Right renal pelvis (tissue), 4 donors: ENCODE measurements at places on chromosomes 13 and 19.
A peak's percentile ranks its signal among the peaks of the same experiment; 100 is the strongest.

DNA sequence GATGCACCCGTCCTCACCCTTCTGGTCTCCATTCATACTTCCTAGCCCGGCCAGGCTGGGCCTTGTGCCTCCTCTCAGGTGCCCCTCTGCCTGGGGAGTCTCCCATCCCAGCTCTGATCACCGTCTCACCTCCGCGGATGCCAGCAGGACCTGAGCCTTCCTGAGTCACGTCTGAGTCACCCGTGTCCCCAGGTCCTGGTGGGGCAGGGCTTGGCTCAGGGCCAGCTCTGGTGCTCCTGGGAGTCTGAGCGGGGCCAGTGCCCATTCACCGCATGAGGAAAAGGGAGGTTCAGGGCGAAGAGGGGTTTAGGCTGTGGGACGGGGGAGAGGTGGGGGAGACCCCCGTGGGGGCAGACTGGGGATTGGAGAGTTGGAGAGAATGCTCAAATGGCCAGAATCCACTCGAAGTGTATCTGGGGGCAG, 593 bp downstream of the ATP8B3 start:
- DNase-seq = no peak

DNA sequence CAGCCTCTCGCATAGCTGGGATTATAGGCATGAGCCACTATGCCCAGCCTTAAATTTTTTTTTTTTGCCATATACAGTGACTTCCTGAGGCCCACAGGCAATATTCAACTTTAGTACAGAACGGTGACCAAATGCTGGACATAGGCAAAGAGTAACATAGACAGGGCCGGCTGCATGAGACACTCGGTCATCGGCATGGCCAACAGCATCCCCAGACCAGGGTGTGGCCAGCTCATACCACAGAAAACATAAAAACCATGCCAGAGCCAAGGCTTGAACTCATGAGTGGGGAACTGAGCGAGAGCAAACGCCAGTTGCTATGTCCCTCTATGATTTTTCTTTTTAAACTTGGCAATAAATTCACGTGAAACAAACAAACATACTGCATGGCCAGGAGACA, 17.0 kb downstream of the KANK2 start:
- no peak for DNase-seq

- DNase-seq = no peak
Measured at GRCh38 chr13:77033717-77034302, 6.9 kb upstream of the FBXL3 start.

- no peak for DNase-seq
Measured at GRCh38 chr13:104140552-104140951, 1074.3 kb upstream of the SLC10A2 start.

- DNase-seq = no peak
Measured at GRCh38 chr19:29664753-29665214, 477 bp upstream of the PLEKHF1 start.

- DNase-seq = no peak
Measured at GRCh38 chr19:51131780-51132680, 7.3 kb downstream of the SIGLEC9 start.

DNA sequence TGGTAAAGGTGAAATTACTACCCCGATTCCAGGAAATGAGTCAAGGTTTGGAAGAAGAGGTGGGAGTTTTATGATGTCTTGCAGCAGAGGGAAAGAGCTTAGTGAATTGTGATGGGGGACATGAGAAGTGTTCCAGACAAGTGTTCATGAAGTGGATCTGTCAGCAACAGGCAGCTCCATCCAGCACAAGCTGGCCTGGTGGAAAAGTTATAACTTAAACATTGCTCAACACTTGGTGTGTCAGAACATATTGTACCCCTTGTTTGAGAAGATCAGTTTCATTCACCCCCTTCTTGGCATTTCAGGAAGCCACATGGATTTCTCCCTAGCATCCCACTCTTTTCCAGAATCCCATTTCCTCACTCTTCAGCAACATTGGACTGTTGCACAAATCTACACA, 222.0 kb downstream of the B3GLCT start:
- no peak for DNase-seq

- DNase-seq = no peak
Measured at GRCh38 chr19:33208371-33208895, 14.3 kb downstream of the LRP3 start.

- no peak for DNase-seq
Measured at GRCh38 chr13:30759748-30760147, 24.4 kb downstream of the ALOX5AP start.

GRCh38 chr13:59710996-59711701, 452.6 kb downstream of the DIAPH3 start:
- peak; percentile 23 for DNase-seq

GRCh38 chr13:40585911-40586471, 80.5 kb downstream of the FOXO1 start:
- DNase-seq = no peak
